Chondrocyte (in vitro differentiated cells): ENCODE measurements at places on chromosomes 3 and 15. TPM values are rescaled to one million over a fixed set of nuclear protein-coding genes. Genes with fewer than 3 reads are reported as not detected.

The PAQR9 gene
- not detected in 3 replicates for total RNA-seq

The AGTR1 gene
- 2.1 to 2.2 TPM (median 2.1 TPM) in 3 replicates for total RNA-seq

The PDIA5 gene
- total RNA-seq = 82.7 to 129 TPM (median 128 TPM) in 3 replicates

DNA sequence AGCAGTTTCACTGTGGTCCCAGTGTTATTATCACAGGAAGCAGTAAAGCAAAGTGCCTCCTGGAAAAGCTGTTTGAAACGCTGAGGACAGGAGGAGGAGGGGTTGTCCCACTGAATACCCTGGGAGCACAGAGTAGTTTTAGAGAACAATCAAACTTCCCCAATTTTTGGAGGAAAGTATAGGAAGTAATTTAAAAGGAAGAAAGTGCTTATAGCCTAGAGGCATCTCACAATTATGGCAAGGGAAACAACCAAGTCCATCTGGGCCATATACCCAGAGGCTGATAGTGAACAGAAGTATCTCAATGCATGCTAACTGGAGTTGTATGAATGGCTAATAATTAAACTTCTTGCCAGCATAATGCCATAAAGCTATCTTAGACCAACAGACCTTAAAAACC is 137.2 kb upstream of the EPHA6 start:
- H3K4me1 ChIP-seq = no peaks in the 10 kb centered on the region
- H3K4me3 ChIP-seq = no peak overlapping the region
- no peaks in the 10 kb centered on the region for H3K27me3 ChIP-seq
- peaks cover 1% of the 10 kb centered on the region for H3K36me3 ChIP-seq
- no peak for DNase-seq
- no peak overlapping the region for H3K27ac ChIP-seq

DNA sequence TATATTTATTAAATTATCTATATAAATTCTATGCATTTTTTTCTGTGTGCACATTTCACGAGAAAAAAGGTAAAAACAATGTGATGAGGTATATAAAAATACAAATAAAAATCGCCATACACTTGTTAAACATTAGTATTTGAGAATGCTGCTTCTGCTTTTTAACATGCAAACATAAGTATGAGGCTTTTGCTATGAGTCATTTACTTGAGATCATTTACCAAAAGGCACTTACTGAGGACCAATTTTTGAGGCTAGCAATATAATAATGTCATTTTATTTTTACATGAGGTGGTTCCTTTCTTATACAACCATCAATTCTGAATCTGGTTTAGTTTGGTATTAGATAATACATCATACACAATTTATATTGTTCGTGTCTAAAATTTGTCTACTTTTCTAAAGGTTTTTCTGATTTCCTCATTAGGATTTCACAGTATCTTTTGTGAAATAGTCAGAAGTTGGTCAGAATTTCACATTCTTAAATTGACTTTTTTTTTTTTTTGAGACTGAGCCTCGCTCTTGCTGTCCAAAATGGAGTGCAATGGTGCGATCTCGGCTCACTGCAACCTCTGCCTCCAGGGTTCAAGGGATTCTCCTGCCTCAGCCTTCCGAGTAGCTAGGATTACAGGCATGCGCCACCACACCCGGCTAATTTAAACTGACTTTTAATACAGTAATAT is 25.6 kb downstream of the DCUN1D1 start:
- H3K27ac ChIP-seq = no peak overlapping the region
- H3K4me3 ChIP-seq = no peak overlapping the region
- H3K36me3 ChIP-seq = peaks cover 25% of the 10 kb centered on the region
- H3K27me3 ChIP-seq = no peaks in the 10 kb centered on the region
- H3K4me1 ChIP-seq = peaks cover 5% of the 10 kb centered on the region
- DNase-seq = no peak

DNA sequence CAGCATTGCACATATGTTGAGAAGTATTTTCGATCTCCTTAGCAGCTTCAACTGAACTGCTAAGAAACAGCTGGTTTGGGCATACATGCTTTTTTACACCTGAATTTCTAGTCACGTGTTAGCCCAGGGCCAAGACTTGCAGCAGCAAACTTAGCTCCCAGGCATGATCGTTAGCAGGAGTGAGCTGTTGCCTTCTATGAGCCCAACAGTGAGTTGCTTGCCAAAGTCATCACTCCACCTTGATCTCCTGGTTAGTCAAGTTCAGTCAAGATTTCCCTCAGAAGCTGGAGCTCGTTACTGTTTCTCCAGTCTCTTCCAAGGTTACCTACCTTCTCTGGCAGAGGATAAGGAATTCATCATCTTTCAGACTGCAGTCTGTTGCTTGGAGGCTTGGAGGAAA is 100.4 kb upstream of the SEMA6D start:
- peaks cover 7% of the 10 kb centered on the region for H3K4me1 ChIP-seq
- peaks cover 2% of the 10 kb centered on the region for H3K27me3 ChIP-seq
- no peak overlapping the region for H3K27ac ChIP-seq
- H3K36me3 ChIP-seq = no peaks in the 10 kb centered on the region

- no peak overlapping the region for H3K27ac ChIP-seq
- H3K4me3 ChIP-seq = no peak overlapping the region
- no peak for DNase-seq
Measured at GRCh38 chr3:160851629-160852210, 95.7 kb downstream of the PPM1L start.

- DNase-seq = no peak
- peaks cover 4% of the 10 kb centered on the region for H3K4me1 ChIP-seq
- H3K27me3 ChIP-seq = peaks cover 10% of the 10 kb centered on the region
- no peak overlapping the region for H3K4me3 ChIP-seq
Measured at GRCh38 chr3:30864836-30865235, 29.6 kb downstream of the GADL1 start.

- H3K4me3 ChIP-seq = no peak overlapping the region
- no peak overlapping the region for H3K27ac ChIP-seq
- no peaks in the 10 kb centered on the region for H3K36me3 ChIP-seq
- DNase-seq = no peak
- H3K27me3 ChIP-seq = peaks cover 2% of the 10 kb centered on the region
- H3K4me1 ChIP-seq = peaks cover 10% of the 10 kb centered on the region
Measured at GRCh38 chr3:21433751-21434150, 317.3 kb downstream of the ZNF385D start.
